ENCODE measurements at places on chromosomes 7 and 10.

GRCh38 chr10:111277661-111278060 is 200.8 kb downstream of the ADRA2A start:
- no peak overlapping the region for H3K4me3 ChIP-seq
- H3K4me1 ChIP-seq = peaks cover 6% of the 10 kb centered on the region
- H3K36me3 ChIP-seq = no peaks in the 10 kb centered on the region
- peaks cover 6% of the 10 kb centered on the region for H3K27me3 ChIP-seq

DNA sequence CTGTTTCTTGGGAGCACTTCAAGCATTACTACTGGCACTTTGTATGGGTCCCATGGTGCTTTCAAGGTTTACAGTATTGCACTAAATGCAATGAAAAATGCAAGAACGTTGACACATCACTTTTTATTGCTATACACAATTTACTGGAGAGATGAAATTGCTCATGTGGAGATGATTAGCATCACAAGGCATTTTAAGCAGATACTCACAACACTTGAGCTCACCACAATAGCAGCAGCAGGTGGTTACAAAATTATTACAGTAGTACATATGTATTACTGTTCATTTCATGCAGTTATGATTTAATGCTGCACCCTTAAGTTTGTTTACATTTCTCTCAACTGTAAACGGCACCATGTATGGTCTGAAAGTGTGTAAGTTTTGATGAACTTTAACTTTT is 537.7 kb downstream of the GRM8 start:
- no peak overlapping the region for H3K4me3 ChIP-seq
- H3K36me3 ChIP-seq = no peaks in the 10 kb centered on the region
- H3K27me3 ChIP-seq = no peaks in the 10 kb centered on the region
- no peak for ATAC-seq
- no peak overlapping the region for H3K27ac ChIP-seq

GRCh38 chr10:71255808-71256660 is 43.7 kb downstream of the UNC5B start:
- no peaks in the 10 kb centered on the region for H3K36me3 ChIP-seq
- H3K27ac ChIP-seq = no peak overlapping the region
- no peaks in the 10 kb centered on the region for H3K4me1 ChIP-seq
- no peak overlapping the region for H3K4me3 ChIP-seq

DNA sequence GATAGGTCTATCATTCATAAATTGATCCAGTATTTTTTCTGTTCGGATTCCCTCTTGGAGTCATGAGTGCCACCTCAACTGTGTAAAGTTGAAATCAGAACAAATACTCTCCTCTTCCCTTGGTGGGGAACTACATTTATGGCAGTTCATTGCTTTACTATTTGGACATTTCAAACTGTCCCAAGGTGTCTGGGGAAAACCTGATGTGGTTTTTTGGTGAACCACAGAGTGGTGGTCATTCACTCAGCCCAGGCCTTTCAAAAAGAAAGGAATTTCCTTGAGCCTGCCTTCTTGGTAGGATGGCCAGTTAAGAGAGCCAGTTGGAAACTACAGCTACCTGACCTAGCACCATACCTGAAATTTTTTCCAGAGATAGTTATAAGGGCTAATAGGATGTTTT is 59.0 kb downstream of the ABCB1 start:
- no peak overlapping the region for H3K4me3 ChIP-seq
- no peaks in the 10 kb centered on the region for H3K36me3 ChIP-seq
- no peak overlapping the region for H3K27ac ChIP-seq
- no peaks in the 10 kb centered on the region for H3K4me1 ChIP-seq

GRCh38 chr7:22476824-22477223 is 23.2 kb downstream of the STEAP1B start:
- no peak overlapping the region for H3K4me3 ChIP-seq
